ENCODE measurements at places on chromosomes 6 and 20.

GRCh38 chr6:141103246-141103645 is 1029.5 kb upstream of the GJE1 start:
- no peak for DNase-seq

- DNase-seq = no peak
These were observed 28.3 kb upstream of the PREP start for GRCh38 chr6:105431226-105431625.

DNA sequence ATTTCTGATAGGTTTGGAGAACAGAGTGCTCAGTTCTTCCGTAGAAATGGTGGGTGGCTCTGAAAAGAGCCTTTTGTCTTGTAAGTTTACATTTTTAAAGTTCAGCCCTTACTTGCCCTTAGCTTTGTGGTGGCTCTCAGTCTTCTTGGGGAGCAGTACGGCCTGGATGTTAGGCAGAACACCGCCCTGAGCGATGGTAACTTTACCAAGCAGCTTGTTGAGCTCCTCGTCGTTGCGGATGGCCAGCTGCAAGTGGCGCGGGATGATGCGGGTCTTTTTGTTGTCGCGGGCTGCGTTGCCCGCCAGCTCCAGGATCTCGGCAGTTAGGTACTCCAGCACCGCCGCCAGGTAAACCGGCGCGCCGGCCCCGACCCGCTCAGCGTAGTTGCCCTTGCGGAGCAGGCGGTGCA is 19.5 kb downstream of the OR2B2 start:
- DNase-seq = no peak

GRCh38 chr6:144920391-144920961 is 635.3 kb downstream of the UTRN start:
- DNase-seq = no peak

GRCh38 chr6:33785778-33786177 is 3.2 kb downstream of the LEMD2 start:
- no peak for DNase-seq

DNA sequence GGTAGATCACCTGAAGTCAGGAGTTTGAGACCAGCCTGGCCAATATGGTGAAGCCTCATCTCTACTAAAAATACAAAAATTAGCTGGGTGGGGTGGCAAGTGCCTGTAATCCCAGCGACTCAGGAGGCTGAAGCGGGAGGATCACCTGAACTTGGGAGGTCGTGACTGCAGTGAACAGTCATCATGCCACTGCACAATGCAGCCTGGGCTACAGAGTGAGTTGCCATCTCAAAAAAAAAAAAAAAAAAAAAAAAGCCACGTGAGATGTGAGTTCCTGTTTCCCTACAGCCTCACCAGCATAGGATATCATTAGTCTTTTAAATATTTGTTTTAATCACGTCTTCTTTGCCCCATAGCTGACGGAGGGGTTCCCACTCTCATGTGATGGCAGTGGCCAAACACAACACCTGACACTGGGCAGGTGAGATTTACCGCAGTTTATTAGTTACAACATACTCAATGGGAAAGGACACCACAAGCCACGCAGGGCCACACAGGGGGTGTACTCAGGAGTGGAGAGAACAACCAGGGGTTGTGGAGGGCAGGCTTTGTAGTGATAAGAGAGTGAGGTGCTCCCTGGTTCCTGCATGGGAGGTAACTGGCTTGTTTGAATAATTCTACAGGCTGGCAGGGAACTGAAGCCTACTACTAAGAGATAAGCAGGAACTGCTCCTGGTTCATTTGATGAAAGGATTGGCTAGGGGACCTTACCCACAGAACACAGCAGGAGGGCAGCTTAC is 4.6 kb upstream of the LZTS3 start:
- no peak for DNase-seq

- DNase-seq = no peak
These were observed 641 bp downstream of the SF3B5 start for GRCh38 chr6:144094731-144095133.

All from occipital lobe (tissue), 3 donors.